Activated CD8-positive, alpha-beta T cell treated with anti-CD3 and anti-CD28 coated beads, Interleukin-2, amount 10 ng/mL, durations not matched to agents 7 days and 5 days (primary cell): ENCODE measurements at places on chromosomes 13 and 19. TPM values are rescaled to one million over a fixed set of nuclear protein-coding genes. Genes with fewer than 3 reads are reported as not detected.

NLRP9 gene
- total RNA-seq = not detected

GRCh38 chr19:46618670-46619231, 6.1 kb downstream of the PTGIR start:
- no peak for DNase-seq
- peak overlapping the region; percentile 87 for H3K27ac ChIP-seq
- H3K4me1 ChIP-seq = peaks cover 79% of the 10 kb centered on the region
- no peak overlapping the region for H3K4me3 ChIP-seq

ZNF486 gene
- total RNA-seq = 13.1 TPM

- peaks cover 55% of the 10 kb centered on the region for H3K36me3 ChIP-seq
- H3K4me1 ChIP-seq = peaks cover 39% of the 10 kb centered on the region
- H3K27ac ChIP-seq = no peak overlapping the region
- H3K27me3 ChIP-seq = no peaks in the 10 kb centered on the region
- H3K4me3 ChIP-seq = no peak overlapping the region
Observed at GRCh38 chr19:13831537-13832467, 36.6 kb downstream of the ZSWIM4 start.

FPR2 gene
- not detected for total RNA-seq

DNA sequence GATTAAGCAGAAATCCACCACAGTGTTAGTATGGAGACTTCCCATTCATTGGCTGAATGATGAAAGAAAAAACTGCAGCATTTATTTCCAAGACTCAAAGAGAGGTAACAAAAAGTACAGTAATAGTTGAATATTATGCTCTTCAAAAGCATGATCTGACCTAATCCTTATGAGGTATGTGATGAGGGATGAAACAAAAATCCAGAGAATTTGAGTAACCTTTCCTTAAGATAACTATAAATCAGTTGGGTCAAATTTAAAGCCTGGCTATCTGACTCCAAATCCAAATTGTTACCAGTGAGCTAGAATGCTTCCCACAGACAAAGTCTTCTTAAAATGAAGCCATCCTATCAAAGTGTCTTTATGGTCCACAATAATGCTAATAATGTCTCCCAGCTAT, 38.1 kb downstream of the NUFIP1 start:
- no peak overlapping the region for H3K27ac ChIP-seq
- no peaks in the 10 kb centered on the region for H3K4me1 ChIP-seq
- no peak for DNase-seq
- peaks cover 7% of the 10 kb centered on the region for H3K36me3 ChIP-seq
- H3K27me3 ChIP-seq = no peaks in the 10 kb centered on the region

NLRP7 gene
- not detected for total RNA-seq

TPTE2 gene
- total RNA-seq = not detected

CD33 gene
- 2.3 TPM for total RNA-seq

GRCh38 chr13:114114006-114114640, 18.3 kb downstream of the RASA3 start:
- peaks cover 25% of the 10 kb centered on the region for H3K36me3 ChIP-seq
- no peaks in the 10 kb centered on the region for H3K27me3 ChIP-seq
- H3K4me1 ChIP-seq = peaks cover 64% of the 10 kb centered on the region
- DNase-seq = no peak

ATP4A gene
- not detected for total RNA-seq

GRCh38 chr13:112892426-112893206, 76.4 kb upstream of the MCF2L start:
- H3K27ac ChIP-seq = no peak overlapping the region
- H3K4me3 ChIP-seq = no peak overlapping the region
- DNase-seq = no peak
- H3K27me3 ChIP-seq = peaks cover 11% of the 10 kb centered on the region
- peaks cover 10% of the 10 kb centered on the region for H3K4me1 ChIP-seq
- H3K36me3 ChIP-seq = no peaks in the 10 kb centered on the region

DNA sequence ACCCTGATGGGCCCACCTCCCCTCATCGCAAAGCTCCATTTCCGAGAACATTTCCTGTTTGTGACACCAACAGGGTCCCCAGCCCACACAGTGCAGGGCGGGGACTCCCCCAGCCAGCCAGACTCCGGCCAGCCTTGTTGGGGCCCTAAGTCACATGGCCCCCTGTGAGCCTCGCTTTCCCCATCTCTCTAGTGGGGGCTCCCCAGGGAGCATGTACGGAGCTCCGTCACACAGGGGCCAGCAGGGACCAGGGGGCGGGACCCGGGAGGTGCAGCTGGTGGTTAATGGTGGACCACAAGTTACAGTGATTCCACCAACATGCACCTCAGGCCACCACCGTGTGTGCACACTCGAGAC, 1.7 kb downstream of the TBXA2R start:
- peaks cover 19% of the 10 kb centered on the region for H3K4me1 ChIP-seq
- peak; percentile 57 for DNase-seq
- no peaks in the 10 kb centered on the region for H3K27me3 ChIP-seq

DNA sequence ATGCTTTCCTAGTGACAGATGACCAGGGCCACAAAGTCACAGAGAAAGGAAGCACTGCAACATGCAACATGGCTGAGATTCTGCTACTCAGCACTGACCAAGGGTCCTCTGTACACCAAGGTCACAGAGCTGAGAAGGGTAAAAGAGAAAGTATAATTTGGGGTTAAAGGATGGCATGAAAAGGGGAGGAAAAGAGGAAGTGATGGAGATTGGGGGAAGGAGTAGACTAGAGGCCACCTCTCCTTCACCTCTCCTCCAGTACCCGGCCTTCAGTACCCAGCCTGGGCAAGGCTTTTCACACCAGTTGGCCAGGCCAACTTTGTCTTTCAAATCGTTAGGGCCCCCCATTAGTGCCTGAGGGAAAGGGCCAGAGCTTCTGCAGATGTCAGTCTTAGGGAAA, 6.3 kb upstream of the RPS19 start:
- peaks cover 34% of the 10 kb centered on the region for H3K27me3 ChIP-seq
- no peak overlapping the region for H3K27ac ChIP-seq
- no peak overlapping the region for H3K4me3 ChIP-seq
- no peaks in the 10 kb centered on the region for H3K36me3 ChIP-seq
- no peak for DNase-seq

DNA sequence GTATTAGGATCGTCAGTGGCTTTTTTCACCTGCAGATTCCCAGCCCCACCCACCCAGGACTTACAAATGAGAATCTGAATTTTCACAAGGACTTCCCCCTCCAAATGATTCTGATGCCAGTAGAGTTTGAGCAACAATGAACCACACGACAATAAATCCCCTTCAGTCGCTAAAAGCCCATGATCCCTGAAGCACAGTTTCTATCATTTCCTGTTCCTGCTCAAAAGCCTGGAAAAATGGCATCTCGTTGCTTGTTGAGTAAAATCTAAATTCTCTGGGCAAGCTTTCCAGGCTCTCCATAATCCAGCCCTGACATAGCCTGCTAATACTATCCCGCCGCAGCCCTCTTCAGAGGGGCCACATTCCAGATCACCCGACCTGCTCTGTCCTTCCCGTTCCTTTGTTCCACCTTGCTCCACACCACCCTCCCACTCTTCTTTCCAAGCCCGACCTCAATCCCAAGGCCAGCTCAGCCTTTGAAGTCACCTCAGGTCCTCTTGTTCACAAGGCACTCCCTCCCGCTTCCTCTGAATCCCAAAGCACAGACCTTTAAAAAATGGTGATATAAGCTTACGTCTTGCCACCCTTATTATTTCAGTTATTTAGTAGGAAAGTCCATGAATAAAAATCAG, 67.9 kb downstream of the NUFIP1 start:
- no peaks in the 10 kb centered on the region for H3K36me3 ChIP-seq
- H3K4me1 ChIP-seq = no peaks in the 10 kb centered on the region
- DNase-seq = no peak
- H3K27me3 ChIP-seq = peaks cover 16% of the 10 kb centered on the region
- no peak overlapping the region for H3K27ac ChIP-seq

PGLYRP1 gene
- not detected for total RNA-seq

SBK3 gene
- total RNA-seq = not detected
